Uterus (tissue), 4 donors: ENCODE measurements at places on chromosomes 16 and 17.

GRCh38 chr17:77887464-77888241, 70.8 kb upstream of the TNRC6C start:
- peak overlapping the region; percentile 49 for H3K4me3 ChIP-seq
- H3K36me3 ChIP-seq = no peaks in the 10 kb centered on the region
- peak; percentile 87 for DNase-seq
- no peaks in the 10 kb centered on the region for H3K27me3 ChIP-seq

DNA sequence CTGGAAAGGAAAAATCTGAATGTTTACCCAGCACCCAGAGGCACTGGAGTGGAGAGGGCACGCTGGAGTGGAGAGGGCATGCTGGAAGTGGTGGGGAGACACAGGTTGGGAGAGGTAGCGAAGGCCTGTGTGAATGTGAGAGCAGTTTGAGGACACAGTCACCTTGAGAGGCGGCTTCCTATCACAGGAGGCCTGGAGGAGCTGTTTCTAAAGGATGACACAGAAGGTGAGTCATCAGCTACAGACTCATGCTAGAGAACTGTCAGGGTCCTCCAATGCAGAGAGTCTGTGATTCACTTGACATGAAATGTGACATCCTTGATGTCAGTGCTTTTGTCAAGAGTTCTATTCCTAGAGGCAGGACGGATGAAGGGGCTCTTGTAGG, 13.8 kb downstream of the CTRL start:
- no peak for DNase-seq
- no peaks in the 10 kb centered on the region for H3K4me1 ChIP-seq
- no peaks in the 10 kb centered on the region for H3K27me3 ChIP-seq
- H3K36me3 ChIP-seq = no peaks in the 10 kb centered on the region
- no peak overlapping the region for H3K4me3 ChIP-seq

GRCh38 chr16:48371393-48371780, 13.8 kb downstream of the SIAH1 start:
- H3K27me3 ChIP-seq = no peaks in the 10 kb centered on the region
- H3K27ac ChIP-seq = no peak overlapping the region
- no peaks in the 10 kb centered on the region for H3K36me3 ChIP-seq
- H3K4me3 ChIP-seq = no peak overlapping the region
- no peaks in the 10 kb centered on the region for H3K4me1 ChIP-seq
- DNase-seq = no peak

DNA sequence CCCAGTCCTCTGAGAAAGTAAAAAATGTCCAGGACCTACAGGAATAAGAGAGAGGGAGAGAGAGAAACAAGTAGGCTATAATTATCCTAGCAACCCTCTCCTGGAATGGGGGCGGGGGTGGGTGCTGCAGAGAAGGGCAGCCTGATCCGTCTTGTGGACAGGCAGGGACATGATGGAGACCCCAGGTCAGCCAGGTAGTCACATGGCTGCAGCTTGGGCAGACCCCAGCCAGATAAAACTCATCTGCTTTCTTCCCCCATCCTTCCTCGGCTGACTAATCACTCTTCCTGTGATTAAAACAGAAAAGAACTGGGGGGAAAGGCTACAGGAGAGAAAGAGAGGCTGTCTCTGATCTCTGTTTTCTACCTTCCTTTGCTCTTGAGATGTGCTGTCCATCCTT, 32.6 kb downstream of the COPZ2 start:
- H3K4me3 ChIP-seq = no peak overlapping the region
- H3K36me3 ChIP-seq = no peaks in the 10 kb centered on the region
- DNase-seq = no peak
- H3K27ac ChIP-seq = no peak overlapping the region

DNA sequence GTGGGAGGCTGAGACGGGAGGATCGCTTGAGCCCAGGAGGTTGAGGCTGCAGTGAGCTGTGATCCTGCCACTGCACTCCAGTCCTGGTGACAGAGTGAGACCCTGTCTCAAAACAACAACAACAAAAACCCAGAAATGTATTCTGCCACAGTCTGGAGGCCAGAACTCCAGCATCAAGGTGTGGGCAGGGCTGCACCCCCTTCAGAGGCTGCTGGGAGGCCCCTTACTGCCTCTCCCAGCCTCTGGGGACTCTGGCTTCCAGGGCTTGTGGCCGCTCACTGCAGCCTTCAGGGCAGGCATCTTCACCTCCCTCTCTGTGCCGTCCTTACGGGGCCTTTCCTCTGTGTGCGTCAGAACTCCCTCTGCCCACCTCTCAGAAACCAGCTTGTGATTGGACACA, 209.4 kb upstream of the GSE1 start:
- H3K27ac ChIP-seq = no peak overlapping the region
- H3K27me3 ChIP-seq = no peaks in the 10 kb centered on the region
- no peak overlapping the region for H3K4me3 ChIP-seq
- H3K36me3 ChIP-seq = no peaks in the 10 kb centered on the region
- H3K4me1 ChIP-seq = no peaks in the 10 kb centered on the region

- H3K4me1 ChIP-seq = no peaks in the 10 kb centered on the region
- no peaks in the 10 kb centered on the region for H3K36me3 ChIP-seq
- peak overlapping the region; percentile 47 for H3K4me3 ChIP-seq
- no peak for DNase-seq
These were observed 670 bp downstream of the TNFSF12 start for GRCh38 chr17:7549401-7550055.
